ENCODE measurements at places on chromosomes 2 and 18.

DNA sequence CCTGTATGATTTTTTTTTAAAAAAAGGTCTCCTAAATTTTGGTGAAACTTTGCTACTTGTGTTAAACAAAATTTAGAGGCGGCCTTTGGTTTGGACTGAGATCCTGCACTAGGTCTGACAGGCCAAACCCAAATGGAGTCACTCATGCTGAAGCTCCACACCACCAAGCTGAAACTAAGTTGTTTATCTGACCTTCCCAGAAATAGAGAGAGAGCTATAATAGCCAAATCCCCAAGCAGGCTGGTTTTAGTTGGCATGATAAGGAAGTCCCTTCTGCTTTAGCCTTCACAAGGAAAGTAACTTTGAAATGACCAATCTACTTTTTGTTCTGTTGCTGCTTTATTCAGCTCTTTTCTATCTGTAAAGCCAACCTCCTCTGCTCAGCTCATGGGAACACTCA lies 17.1 kb upstream of the THUMPD2 start:
- no peak for DNase-seq

DNA sequence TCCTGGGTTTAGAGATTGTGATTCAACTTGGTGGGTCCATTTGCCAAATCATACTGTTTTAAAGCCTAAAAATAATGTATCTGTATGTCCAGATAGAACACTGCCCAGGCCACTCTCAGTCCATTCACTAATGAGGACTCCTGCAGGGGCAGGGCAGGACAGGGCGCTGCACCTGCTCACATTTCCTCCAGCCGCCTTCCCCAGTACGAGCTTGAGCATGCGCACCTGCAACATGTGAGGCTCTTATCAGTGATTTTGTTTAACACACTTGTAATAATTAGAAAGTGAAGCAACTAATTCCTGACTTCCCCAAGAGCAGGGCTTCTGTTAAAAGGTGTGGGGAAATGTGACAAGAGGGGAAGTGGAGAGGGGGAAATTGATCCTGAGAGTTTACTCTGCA lies 89.7 kb downstream of the AFF3 start:
- no peak for DNase-seq

- DNase-seq, result no peak
Measured at GRCh38 chr2:241999184-241999583, 129.7 kb downstream of the RTP5 start.

DNA sequence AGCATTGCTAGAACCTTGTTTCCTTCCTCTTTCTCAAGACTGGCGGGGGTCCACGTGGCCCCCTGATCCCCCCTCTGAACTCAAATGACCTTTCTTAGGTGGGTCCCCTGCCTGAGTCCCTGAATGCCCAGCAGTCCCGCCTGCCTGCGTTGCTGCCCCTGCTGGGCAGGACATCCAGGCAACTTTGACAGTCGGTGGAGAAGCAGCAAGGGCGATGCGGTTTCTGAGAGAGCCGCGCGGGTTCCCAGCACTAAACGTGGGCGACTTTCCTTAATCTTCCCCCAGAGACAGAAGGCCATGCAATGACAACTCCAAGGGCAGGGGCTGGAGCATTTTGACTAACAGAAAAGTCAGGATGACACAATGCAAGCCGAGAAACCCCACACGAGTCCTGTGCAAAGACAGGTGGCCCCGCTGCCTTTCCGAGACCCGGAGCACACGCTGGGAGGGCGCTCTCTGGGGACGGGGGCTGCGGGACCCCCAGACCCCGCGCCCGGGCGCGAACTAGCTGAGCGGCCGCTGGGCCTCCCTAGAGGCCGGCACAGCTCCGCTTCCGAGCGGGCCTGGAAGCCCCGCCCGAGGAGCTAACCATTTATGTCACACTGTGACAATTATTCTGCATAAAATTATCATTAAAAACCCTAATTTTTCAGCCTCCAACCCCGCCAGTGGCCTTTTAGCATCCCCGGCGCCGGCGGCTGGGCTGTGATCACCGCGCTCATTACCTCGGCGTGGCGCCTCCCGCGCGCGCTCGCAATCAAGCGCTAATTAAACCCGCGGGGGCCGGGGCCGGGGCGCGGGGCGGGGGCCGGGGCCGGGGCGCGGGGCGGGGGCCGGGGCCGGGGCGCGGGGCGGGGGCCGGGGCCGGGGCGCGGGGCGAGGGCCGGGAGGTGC lies 27.4 kb downstream of the ASB18 start:
- DNase-seq, result no peak
